ENCODE measurements at places on chromosomes 7 and 10. TPM values are rescaled to one million over a fixed set of nuclear protein-coding genes. Genes with fewer than 3 reads are reported as not detected.

TMEM236 gene
- 0.66 TPM for total RNA-seq

DNA sequence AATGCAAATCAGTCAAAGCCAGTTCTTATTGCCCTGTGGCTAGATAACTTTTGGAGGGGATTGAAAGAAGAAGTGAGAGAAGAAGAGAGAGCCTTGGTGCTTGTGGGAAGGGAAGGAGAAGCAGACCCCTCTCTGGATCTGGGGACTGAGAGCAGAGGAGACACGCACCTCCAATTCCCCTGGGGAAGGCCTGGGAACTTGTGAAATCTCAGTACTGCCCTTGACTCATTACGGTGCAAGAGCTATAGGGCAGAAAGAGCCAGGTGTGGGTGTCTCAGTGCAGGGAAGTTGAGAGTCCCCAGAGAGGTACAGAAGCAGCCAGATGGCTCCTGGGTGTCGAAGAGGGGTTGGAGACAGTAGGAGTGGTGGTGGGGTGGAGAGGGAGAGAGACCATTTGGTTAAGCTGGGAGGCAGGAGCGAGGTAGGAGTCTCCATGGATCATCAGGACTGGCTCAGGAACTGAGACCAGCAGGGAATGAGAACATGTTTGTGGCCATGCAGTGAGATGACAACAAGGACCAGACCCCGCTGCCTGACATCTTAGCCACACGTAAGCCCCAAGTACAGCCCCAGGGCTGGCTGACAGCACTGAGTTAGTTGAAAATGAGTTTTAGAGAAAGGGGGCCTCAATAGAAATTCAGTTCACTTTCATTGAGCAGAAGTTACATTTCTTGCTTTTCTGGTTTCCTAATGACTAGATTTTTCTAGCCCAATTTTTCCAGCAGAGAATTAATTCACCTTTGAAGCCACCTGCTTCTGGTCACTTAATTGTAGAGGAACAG lies 238.2 kb downstream of the BUB3 start:
- no peak for DNase-seq

DNA sequence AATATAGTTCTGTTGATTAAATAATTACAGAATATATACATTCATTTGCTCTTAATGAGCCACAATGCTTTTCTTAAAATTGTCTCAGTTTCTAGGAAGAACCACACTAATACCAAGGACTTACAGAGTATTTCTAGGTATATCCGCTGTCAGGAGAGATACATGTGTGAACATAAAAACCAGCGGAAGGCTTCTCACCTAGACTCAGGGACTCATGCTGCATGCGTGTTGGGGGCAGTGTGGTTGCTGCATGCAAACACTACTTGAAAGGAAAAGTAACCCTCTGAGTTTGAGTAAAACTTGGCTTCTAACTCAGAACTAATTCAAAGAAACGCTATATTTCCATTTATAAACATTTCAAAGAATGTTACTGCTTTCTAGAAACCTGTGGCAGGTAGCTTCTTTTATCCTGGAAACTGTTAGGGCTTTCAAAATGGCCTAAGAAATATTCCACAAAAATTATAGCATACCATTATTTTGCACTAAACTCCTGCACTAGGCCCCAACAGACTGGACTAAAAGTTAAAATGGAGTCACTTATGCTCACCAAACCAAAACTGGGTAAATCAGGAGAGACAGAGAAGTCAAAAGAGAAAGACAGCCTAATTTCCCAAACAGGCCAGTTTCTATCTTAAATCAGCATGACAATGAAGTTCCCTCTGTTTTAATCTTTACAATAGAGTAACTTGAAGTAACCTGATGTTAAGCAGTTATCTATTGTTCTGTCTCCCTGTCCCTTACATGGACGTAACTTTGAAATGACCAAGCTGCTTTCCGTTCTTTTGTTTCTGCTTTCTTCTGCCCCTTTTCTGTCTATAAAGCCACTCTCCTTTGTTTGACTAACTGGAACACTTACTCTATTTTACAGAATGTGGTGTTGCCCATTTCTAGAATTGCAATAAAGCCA lies 95.2 kb upstream of the FAM133B start:
- no peak for DNase-seq

- no peak for DNase-seq
Measured at GRCh38 chr7:150686030-150686631, 625 bp downstream of the GIMAP2 start.

ARHGEF35 gene
- 0.38 TPM for total RNA-seq

FAM24B gene
- 0.55 TPM for total RNA-seq

GRCh38 chr7:124783271-124783670 lies 17.7 kb upstream of the GPR37 start:
- no peak for DNase-seq

SH2D4B gene
- total RNA-seq = not detected

DNA sequence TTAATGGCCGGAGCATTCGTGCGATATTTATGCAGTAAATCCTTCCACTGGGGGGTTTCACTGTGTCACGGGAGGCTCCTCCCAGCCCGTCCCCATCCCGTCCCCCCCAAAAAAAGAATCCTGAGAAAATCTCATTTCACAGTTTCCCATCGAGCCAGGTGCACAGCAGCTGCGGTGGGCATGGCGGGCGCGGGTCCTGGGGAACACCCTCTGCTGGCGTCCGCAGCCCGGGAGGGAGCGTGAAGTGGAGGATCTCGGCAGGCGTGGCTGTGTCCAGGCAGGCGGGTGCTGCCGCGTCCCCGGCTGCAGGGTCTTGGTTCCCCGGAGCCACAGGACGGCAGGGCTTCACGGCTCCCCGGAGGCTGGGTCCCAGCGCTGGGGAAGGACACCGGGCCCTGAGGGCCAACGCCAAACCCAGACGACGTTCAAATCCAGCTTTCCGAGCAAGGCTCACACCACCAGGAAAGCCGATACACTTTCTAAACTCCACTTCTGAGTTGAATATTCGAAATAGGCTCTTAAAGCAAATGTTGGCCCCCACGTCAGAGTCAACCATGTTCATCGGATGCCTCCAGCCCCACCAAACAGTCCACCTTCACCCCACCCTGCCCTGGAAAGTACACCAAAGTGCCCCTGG lies 55.7 kb downstream of the PDGFA start:
- DNase-seq = no peak
